HT1080 (cell line): ENCODE measurements at places on chromosomes 11 and 22.

- DNase-seq: no peak
Measured at GRCh38 chr22:38631724-38632123, 24.5 kb downstream of the FAM227A start.

DNA sequence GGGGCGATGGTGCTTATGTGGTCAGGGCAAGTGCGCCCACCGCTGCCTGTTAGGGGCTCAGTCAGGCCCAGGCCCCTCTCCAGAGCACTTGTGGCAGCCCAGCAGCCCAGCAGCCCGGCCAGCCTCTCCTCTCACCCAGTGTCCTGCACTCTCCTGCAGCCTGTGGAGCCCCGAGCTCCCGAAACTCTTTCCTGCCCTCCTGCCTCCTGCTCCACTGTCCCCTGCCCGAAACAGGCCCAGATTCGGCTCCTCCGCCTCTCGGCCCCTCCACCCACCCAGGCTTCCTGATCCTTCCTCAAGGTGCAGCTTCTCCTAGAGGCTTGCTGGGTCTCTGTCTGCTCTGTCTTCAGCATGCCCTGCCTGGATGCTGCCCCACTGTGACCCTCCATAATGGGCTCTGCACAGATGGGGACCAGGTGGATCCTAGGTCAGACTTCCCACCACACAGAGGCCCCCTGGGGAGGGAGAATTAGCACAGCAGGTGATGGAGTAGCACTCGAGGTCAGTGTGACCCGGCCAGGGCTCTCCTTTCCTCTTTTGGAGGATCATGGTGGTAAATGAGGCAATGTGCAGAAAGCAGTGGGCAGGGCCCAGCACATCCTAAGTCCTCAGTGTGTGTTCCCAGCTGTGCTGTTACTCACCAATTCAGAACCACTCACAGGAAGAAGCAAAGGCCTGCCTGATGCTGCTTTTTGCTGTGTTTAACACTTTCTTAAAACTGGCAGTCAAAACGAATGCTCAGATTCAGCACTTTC, 18.6 kb upstream of the NAP1L4 start:
- DNase-seq: no peak

DNA sequence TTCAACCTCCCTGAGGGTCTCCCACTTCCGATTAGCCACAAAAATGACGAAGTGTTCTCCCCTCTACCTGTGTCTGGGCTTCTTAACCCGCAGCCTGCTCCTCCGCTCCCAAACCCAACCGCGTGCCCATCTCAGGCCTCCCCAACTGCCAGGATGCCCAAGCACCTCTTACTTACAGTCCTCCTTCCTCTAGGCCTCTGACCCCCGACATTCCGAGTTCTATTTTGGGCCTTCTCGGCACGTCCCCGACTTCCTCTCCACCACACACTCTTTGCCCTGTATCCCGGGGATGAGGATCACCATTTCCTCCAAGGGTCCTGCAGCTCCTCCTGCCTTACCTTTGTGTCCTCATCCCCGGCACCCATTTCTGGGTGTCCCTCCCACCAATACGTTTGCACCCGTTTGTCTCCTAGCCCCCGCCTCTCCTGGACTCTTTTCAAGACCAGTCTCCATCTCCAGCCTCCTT, 388 bp upstream of the MUS81 start:
- DNase-seq: no peak

- DNase-seq: no peak
Measured at GRCh38 chr11:2325719-2326118, 23.9 kb downstream of the TSPAN32 start.

DNA sequence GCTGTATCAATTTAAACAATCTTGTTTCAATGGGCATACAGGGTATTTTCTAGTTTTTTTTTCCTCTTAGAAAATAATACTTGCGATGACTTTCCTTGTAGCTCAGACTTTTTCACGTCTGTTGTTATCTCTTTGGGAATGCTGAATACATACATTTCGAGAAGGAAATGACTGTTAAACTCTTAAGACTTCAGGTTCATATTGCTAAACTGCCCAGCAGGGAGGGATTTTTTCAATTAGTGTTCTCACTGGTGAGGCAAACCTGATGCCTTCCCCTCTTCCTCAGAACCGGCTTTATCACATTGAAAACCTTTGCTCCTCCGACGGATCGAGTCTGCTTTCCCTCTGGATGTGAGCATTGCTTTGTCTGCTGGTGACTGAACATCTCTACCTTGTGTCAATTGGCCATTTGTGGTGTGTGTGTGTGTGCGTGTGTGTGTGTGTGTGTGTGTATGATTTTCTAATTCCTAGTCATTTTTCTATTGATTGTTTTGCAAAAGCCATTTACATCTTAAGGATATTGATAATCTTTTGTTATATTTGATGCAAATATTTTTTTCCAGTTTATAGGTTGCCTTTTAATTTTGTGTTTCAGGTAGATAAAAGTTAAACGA, 6.6 kb downstream of the NEAT1 start:
- peak; percentile 78 for DNase-seq

- no peak for DNase-seq
Measured at GRCh38 chr11:58863697-58864096, 19.2 kb upstream of the GLYATL2 start.

- DNase-seq: no peak
Measured at GRCh38 chr11:120900643-120901042, 123.3 kb upstream of the TBCEL start.

GRCh38 chr22:44091021-44091721, 67.1 kb downstream of the PARVB start:
- no peak for DNase-seq
